ENCODE measurements at places on chromosomes 6 and 20.

GRCh38 chr6:6660339-6661045 is 72.0 kb downstream of the LY86 start:
- no peak for DNase-seq

GRCh38 chr6:37583261-37583660 is 83.6 kb upstream of the CCDC167 start:
- DNase-seq, result no peak

- DNase-seq, result no peak
Measured at GRCh38 chr20:44017211-44017610, 102.6 kb downstream of the TOX2 start.

GRCh38 chr20:13278812-13279570 is 57.9 kb downstream of the ISM1 start:
- DNase-seq, result peak; percentile 50

DNA sequence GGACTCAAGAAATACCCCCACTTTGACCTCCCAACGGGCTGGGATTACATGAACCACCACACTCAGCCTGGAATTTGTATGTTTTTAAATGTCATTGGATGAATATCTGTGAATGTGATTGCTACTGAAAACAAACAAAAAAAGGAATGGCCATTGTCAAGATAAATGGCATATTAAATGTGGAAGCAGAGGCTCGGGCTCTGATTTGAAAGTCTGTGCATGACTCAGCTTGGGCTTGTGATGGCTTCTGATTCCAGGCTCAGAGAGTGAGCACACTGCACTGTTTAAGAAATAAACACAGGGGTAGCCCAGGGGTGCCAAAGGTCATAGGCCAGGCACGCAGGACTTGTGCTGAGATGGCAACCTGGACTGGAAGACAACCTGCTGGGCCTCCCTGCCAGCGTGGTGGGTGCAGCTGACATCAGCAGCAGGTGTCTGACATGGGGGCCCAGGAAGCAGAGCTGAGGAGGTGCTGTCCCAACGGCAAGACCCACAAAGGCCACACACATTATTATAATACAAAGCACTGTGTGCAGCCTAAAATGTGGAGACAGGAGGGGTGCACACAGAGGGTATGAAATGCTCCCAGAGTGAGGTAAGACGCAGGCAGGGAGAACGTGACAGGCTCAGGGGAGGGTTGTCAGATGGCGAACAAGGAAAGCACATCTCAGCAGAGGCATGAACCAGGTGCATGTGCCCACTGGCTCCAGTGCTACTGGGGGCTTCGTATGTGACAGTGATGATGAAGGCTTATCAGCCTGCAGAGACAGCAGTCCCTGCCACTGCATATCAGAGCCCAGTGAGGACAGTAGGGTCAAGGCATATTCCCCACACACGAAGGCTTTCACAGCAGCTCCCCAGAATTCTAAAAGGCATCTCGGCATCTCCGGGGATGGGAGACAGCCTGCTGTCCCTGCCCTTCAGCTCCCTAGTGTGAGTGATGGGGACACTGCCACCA is 169.4 kb downstream of the SYNDIG1 start:
- DNase-seq, result no peak

DNA sequence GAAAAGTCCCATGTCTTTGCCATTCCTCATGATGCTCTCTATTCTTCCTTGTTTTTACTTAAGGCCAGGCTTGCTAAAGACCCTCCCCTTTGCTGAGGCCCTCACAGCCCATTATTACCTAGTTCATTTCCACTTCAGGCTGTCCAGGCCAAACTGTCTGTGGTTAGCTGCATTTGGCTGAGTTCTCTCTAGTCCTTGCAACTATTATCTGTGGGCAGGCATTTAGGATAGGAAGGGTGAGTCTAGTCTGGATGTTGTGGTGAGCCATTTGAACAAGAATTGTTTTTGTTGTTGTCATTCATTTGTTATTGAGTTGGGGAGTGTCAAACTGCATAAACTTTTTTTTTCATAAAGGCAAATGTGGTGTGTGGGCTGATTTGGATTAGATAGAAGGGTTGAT is 182.4 kb downstream of the CD109 start:
- DNase-seq, result no peak

DNA sequence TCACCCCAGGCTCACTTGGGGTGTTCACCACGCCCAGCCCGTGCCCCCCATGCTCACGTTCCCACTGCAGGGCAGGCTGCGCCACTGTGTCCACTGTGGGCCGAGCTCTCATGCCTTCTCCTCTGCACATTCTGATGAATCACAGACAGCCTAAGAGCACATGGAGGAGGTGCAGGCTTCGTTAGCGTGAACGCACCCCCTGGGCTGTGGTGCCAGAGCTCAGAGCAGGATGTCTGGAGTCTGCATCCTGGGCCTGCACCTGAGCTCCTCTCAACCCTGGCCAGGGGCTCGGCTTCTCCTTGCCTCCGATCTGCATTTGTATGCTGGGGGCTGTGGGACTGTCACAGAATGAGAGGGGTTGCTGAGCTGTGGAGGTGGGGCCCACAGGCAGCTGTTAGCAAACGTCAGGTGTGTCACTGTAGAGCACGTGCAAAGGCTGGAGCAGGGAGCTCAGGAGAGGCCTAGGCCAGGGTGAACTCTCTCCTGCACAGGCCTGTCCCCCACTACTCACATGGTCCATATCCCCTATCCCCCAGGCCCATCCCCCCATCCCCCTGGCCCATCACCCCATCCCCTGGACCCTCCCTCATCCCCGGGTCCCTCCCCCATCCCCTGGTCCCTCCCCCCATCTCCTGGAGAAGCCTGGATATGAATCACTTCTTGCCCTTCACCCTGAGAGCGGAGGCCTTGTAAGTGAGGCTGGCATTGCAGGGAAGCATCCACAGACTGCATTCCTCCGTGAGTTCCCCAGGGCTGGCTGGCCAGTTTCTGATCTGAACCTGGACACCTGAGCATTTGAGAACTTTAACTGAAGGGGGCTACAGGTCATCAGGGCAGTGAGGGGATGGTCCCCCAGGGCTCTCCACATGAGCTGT is 309.5 kb downstream of the TAF4 start:
- DNase-seq, result no peak

- DNase-seq, result no peak
Measured at GRCh38 chr20:36248836-36249235, 12.6 kb downstream of the AAR2 start.

DNA sequence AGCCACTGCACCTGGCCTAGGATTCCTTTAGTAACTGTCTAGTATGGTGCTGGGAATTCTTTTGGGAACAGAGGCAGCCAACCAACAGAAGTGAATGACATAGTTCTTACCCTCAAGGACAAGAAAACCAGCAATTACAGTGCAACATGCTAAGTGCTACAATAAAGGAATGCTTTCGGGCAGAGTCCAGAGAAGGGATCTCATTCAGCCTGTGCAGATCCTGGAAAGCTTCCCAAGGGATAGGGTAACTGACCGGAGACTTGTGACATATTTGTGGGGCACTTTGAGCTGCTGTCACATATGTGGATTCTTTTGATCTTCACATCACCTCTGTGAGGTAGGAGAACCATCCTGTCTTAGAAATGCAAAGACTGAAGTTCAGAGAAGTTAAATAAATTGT is 46.8 kb downstream of the C6orf15 start:
- no peak for DNase-seq

DNA sequence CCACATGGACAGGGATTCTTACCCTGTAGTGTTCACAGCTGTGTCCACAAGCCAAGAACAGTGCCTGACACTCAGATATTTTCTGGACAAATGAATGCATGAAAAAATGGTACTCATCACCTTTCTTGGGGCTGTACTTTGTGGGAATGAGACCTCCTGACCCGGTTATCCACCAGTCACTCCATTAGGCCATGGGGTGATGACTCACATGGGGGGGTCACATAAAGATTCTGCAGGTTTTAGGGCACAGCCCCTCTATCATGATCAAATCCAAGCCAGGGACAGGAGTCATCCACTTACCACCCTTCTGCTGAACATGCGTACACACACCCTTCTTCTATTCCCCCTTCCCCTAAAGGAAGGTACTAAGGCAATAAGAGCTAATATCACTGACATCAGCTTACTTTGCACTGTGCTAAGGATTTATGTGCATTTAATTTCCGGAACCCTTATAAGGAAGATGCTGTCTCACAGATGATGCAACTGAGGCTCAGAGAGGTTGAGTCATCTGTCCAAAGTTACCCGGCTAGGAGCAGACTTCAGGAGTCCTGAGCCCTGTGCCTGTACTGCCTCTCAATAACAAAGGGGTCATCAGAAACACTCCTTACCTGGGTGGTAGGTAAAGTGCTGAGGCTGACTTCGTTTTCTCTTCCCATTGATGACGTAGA is 107.8 kb downstream of the NFATC2 start:
- peak; percentile 52 for DNase-seq

DNA sequence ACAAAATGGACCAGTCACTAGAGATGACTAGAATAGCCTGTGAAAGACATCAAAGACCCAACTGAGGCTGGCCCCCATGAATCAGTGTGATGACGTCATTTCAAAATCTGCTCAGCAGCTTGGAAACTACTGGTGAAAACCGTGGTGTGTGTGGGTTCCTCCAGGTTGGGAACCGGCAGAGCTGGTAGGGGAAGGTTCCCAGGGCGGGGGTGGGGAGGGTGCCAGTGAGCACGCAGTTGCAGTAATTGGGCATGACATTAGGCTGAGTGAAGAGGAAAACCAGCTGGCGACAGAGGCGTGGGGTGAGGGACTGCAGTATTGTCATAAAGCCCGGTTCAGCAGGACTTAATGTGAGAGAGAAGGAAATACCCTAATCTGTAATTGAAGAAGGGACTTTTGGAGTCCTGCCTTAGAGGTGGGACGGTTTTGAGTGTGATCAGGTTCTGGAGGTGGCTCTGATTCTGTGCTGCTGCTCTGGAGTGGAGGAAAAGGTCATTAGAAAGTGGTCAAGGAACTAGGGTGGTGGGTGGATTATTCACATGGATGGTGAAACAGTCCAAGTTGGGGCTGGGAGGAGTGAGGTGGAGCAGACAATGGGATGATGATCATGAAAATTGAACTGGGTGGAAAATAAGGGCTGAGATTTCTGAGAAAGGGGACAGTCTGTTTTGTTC is 52.0 kb upstream of the MTHFD1L start:
- DNase-seq, result no peak

All from fibroblast of gingiva (primary cell).